ENCODE measurements at places on chromosomes 2 and 18.

DNA sequence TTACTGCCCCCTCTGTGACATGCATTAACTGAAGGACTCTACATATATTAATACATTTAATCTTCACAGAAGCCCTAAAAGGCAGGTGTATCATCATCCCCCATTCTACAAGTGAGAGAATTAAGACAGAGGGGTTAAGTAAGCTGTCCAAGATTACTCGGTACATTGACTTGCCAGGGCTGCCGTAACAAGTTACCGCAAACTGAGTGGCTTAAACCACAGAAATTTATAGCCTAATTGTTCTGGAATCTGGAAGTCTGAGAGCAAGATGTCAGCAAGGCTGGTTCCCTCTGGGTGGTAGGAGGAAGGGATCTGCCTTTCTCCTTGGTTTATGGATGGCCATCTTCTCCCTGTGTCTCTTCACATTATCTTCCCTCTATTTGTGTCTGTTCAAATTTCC lies 605.5 kb downstream of the EPHA4 start:
- DNase-seq, result peak; percentile 71

DNA sequence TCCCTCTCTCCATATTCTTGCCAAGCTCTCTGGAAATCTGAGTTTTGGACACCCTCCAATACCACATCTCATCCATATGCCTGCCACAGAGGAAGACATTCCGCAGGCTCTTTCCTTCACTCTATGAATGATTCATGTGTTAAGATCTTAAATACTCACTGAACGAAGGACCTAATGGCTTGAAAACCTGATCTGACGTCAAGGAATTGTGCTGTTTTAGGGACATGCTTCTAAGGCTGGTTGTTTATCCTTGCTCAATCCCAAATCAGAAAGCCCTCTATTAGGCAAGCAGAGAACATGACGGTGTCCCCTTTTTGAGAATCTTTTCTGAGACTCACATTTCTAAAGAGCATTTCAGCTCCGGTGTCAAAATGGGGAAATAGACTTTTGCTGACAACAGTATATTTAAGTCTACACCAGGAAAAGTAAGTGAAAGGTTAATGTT lies 83.7 kb upstream of the GALNT5 start:
- DNase-seq, result peak; percentile 99

DNA sequence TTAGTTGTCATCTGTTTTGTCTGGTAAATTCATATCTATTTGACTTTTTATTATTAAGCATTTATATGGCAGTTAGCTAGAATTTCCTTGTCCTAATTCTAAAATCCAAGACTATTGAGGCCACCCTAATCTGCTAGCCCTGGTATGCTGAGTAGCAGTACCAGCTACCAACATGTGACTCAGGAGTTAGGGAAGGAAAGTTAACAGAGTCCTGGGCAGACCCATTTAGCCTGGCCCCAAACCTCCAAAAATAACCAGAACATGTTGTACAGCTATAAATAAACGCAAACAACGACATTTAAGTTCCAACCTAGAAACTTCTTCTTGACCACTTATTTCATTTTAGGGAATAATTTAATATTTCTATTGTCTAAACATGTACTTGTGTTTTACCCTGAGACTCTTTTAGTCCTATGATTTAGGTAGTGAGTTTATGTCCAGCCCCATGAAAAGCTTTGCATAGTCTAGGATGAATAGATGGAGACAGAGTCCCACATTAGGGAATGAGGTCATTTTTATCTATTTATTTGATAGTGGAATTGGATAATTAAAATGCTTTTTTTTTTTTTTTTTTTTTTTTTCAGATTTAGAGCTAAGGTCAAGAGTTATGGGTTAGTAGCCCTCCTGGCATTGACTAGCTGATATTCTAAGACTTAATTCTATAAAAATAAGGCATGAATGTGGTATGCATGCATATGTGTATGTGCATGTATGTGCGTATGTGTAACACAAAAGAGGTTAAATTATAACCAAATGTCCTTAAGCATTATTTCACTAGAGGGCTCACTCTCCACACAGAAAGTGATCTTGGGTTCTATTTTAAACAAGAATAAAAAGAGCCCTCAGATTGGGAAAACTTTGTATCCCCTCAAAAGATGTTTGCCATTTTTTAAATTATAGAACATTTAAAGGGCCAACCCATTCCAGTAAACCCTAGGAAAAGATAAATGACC lies 160.1 kb upstream of the MAPRE2 start:
- DNase-seq, result peak; percentile 35

- no peak for DNase-seq
Observed at GRCh38 chr2:162579169-162579568, 235.2 kb downstream of the GCA start.

- DNase-seq, result no peak
Observed at GRCh38 chr2:207731138-207731537, 19.7 kb downstream of the CCNYL1 start.

- no peak for DNase-seq
Observed at GRCh38 chr18:55119434-55119833, 160.2 kb upstream of the CCDC68 start.

DNA sequence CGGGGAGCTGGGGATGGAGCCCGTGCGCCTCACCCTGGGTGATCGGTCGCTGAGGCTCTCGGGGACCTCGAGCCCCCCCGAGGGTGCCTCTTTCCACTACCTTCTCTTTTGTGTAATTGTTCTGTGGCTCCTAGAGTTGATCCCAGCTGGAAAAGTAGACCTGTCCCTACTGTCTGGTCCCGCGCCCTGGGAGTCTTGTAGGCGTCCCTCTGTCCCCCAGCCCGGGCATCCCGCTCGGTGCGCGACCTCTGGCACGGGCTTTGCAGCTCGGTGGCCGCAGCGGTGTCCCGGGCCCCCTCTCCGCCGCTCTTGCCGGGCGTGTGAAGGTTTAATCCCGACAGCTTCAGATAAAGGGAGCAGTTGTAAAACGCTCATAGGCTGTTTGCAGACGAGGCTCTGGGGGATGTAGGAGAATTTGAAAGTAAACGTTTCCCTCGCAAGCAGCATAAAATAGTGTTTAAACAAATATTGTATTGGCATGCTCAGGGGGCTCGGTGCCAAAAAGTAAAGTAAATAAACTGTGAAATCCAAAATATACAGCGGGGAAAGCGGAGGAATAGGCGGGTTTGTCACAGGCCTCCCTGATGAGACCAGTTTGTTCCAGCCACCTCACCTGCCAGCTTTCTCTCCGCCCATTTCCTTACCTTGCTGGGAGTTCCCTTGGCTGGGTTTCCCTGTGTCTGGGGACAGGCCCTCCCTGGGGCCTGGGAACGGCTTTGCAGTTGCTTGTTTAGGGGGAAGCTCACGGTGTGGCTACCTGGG lies 1.9 kb downstream of the GLI2 start:
- no peak for DNase-seq

DNA sequence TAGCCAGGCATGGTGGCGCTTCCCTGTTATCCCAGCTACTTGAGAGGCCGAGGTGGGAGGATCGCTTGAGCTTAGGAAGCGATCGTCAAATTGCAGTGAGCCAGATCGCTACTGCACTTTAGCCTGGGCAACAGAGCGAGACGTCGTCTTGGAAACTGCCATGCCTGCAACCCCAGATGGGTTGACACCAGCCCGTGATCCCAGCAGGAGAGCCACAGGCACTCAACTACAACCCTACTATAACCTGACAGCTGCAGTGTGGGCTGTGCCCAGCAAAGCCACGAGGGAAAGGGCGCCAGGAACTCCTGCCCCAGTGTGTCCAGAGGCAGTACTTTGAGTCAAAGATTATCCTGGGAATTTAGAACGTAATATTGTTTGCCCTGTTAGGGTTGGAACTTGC lies 85.6 kb downstream of the SS18 start:
- DNase-seq, result peak; percentile 26

DNA sequence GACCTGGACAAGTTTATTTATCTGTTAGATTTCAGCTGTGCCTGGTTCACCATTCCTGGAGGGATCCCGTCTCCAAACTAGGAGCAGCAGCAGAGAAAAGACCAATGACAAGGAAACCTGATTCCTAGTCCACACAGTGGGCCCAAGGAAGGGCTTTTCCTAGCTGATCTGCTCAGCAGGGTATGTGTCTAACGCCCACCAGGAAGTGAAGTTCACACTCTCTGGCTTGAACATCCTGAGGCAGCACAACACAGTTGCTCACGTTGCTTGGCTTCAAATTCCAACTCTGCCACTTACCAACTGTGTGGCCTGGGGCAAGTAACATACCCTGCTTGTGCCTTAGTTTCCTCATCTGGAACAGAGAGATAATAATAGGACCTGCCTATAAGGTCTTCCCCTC lies 42.9 kb downstream of the XDH start:
- no peak for DNase-seq

- peak; percentile 75 for DNase-seq
Observed at GRCh38 chr18:29154196-29154757, 977.3 kb upstream of the CDH2 start.

DNA sequence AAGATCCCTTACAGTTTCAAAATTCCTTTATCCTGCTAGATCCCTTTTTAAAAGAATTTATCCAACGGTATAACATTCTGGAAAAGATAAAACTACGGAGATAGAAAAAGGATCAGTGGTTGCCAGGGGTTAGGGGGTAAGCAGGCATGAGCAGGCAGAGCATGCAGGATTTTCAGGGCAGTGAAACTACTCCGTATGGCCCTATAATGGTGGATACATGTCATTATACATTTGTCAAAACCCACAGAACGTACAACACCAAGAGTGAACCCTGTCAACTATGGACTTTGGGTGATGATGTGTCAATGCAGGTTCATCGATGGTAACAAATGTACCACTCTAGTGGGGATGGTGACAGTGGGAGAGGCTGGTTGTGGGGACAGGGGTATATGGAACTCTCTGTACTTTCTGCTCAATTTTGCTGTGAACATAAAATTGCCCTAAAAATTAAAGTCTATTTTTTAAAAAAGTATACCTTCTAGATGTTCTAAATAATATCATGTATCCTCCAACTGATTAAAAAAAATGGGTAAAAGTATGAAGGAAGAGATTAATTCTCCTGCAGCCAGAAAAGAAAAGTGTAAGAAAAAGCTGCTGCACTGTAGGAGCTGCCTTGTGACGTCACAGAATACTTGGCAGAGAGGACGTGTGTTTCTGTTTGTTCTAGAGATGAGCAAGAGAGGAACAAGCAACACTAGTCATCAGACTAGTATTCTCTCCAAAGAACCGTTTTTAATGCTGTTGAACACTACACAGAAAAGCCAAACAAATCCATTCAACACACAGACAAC lies 23.6 kb downstream of the ANKRD44 start:
- peak; percentile 89 for DNase-seq

DNA sequence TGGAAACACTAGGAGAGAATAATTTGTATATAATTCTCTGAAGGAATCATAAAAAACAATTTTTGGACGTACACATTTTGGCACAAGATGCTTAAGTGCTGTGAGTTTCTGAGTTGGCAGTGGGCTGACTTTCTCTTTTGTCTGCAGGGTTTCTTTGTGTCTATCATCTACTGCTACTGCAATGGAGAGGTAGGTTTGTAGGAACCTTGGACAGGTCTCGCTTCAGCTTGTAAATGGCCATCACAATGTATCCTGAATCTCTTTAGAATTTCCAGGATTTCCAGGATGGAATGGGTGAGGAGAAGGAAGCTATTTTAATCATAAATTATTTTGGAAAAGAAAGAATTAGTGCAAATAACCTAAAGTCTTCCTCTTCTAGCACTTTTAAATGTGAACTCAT lies 83.9 kb downstream of the PTH2R start:
- no peak for DNase-seq

DNA sequence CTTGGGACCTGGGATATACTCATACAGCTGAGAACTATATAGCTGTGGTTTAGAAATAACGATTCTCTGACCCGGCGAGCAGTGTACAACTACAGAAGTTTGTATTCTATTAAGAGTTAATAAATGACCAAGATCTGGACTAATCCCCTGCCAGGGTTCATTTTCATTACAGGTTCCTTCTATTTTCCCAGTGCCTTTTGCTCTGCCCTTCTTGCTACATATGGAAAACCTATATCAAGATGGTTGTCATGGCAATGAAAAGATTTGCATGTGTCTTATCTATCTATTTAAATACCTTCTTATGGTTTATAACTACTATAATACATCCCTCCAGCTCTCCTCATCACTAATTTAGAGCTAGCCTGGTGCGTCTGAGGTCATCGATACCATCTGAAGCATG lies 965.2 kb downstream of the BCL11A start:
- DNase-seq, result no peak

DNA sequence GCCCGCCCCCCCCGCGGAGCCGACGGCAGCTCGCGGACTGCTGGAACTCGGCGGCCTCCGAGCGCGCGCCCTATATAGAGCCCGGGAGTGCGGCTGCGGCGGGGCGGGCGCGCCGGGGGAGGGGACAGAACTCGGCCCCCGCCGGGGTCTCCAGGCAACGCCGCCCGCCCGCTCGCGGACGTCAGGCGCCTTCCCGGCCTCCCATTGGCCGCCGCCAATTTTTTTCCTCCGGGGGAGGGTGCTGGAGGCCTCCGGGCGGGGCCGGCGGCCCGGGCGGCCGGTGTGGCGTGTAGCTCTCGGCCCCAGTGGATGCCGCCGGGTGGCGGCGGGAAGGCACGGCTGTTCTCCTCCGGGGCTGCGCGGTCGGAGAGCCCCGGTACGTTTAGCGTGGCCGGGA lies at the start of gene ZFP36L2:
ZFP36L2 (minus strand) TSS at position 49 of the 397 bp plus-strand sequence. CDS start 291 bp downstream, outside the sequence.
- peak; percentile 95 for DNase-seq

GRCh38 chr2:193701484-193701883 lies 1506.8 kb upstream of the TMEFF2 start:
- DNase-seq, result no peak

DNA sequence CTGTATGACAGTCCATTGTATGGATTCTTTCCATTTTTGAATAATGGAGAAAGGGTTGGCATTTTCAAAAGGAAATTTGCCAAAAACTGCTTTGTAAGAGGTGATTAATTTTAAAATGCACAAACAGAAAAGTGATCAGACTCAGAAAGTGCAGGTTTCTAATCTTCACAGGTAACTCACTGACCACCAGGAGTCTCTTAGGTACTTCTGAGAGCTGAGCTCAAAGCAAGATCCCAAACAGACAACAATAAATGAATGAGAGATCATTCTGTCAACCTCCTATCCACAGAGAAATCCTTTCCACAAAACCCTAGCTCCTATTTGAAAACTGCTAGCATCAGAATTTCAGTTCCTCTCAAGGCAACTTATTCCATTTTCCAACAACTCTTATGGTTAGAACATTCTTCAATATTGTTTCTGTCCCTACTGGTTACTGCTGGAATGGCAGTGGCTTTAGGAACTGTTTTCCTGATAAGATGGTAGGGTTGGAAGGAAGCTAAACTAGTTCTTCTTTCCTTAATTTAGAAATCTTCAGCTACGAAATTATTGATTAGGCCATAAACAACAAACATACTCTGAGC lies 20.6 kb upstream of the HAAO start:
- DNase-seq, result no peak

DNA sequence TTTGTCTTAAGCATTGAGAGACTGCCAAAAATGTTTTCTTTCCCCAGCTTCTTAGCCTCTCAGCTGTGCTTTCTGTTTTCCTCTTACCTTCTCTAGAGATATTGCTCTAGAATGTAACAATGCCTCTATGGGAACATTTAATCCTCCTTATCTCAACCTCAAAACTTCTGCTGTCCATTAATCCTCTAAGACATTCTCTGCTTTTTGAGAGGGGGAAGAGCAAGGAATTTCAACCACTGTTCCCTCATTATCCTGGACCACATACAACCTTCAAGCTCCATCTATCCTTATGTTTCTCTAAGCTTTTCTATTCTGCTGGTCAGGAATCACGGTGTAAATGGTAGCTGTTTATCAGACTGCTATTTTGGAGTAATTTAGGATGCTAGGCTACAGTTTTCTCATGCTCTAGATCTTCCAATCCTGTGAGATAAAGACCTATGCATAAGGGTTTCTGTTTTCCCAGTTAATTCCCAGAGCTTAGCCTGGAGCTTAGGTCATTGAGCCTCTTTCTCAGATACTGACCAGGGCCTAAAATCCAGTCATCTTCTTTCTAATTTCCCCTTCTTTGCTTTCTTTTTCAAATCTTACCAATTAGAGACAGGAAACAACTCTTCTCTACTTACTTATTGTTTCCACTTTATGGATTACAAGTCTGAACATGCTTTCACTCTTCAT lies 282.0 kb downstream of the CALCRL start:
- DNase-seq, result peak; percentile 52
